ENCODE measurements at places on chromosomes 13 and 19.

GRCh38 chr13:52707375-52707774, 32.2 kb downstream of the CNMD start:
- no peak for DNase-seq

DNA sequence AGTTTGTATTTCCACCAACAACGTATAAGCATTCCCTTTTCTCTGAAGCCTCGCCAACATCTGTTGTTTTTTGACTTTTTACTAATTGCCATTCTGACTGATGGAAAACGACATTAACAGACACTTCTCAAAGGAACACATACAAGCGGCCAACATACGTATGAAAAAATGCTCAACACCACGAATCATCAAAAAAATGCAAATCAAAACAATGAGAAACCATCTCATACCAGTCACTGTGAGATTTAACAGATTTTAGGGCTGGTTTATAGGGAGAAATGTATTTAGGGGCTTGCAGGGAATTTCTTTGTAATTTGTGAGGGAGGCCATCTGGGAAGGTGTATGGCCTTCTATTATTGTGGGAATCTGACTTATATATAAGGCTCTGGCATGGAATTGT, 2.8 kb upstream of the DZIP1 start:
- DNase-seq, result no peak

DNA sequence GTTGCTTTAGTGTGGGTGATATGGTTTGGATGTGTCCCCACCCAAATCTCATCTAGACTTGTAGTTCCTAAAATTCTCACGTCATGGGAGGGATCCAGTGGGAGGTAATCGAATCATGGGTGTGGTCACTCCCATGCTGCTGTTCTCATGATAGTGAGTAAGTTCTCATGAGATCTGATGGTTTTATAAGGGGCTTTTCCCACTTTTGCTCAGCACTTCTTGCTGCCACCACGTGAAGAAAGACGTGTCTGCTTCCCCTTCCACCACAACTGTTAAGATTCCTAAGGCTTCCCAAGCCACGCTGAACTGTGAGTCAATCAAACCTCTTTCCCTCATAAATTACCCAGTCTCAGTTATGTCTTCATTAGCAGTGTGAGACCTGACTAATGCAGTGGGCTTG, 26.0 kb downstream of the OR10H4 start:
- DNase-seq, result no peak

GRCh38 chr13:101552286-101552685, 99.8 kb downstream of the ITGBL1 start:
- DNase-seq, result no peak

GRCh38 chr13:92537471-92537870, 689.1 kb upstream of the GPC6 start:
- DNase-seq, result no peak

DNA sequence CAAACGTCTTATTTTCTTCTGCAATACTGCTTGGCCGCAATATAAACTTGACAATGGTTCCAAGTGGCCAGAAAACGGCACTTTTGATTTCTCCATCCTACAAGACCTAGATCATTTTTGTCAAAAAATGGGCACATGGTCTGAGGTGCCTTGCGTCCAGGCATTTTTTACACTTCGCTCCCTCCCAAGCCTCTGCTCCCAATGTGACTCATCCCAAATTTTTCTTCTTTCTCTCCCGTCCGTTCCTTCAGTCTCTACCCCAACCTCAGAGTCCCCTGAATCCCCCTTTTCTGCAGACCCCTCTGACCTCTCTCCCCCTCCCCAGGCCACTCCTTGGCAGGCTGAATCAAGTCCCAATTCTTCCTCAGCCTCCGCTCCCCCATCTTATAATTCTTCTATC, 14.3 kb upstream of the OR10H1 start:
- DNase-seq, result no peak

DNA sequence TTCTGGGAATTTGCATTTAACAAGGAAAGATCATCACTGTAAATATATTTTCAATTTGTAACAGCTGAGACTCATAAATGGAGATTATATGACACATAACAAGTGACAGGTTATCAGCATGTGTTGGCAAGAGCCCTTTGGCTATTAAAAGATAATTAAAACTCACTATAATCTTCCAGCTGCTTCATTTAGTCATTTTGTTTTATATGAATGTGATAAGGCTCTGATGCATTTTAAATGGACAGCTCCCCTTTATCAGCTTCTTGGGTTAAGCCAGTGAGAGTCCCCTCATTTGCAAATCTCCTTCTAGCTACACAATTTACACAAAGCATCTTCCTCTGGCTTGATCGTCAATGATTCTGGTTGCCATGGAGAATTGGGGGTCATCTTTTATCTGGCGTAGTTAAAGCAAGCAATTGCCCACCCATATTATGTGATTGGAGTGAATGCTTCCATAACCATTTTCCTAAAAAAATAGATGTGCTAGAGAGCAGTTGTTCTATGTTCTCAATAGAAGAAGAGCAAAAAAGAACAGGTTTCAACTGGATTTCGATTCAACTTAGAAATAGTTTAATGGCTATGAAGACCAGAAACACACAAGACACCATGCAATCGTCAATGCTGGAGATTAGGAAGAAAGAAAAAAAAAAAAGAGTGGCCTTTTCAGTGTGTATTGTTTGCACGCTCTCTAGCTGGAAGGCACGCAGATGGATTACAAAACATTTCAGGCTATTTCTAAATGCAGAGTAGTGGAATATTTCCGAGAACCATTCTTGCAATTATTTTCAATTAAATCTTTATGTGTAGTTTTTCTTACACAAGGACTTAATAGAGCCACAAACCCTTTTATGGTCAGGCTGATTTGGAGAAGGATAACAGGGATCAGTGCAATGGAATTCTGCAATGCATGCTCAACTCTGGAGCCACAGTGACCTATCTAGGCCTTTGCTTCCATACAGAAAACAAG, 27.4 kb downstream of the STARD13 start:
- no peak for DNase-seq

- no peak for DNase-seq
Observed at GRCh38 chr13:25088562-25089221, 7.2 kb upstream of the PABPC3 start.

DNA sequence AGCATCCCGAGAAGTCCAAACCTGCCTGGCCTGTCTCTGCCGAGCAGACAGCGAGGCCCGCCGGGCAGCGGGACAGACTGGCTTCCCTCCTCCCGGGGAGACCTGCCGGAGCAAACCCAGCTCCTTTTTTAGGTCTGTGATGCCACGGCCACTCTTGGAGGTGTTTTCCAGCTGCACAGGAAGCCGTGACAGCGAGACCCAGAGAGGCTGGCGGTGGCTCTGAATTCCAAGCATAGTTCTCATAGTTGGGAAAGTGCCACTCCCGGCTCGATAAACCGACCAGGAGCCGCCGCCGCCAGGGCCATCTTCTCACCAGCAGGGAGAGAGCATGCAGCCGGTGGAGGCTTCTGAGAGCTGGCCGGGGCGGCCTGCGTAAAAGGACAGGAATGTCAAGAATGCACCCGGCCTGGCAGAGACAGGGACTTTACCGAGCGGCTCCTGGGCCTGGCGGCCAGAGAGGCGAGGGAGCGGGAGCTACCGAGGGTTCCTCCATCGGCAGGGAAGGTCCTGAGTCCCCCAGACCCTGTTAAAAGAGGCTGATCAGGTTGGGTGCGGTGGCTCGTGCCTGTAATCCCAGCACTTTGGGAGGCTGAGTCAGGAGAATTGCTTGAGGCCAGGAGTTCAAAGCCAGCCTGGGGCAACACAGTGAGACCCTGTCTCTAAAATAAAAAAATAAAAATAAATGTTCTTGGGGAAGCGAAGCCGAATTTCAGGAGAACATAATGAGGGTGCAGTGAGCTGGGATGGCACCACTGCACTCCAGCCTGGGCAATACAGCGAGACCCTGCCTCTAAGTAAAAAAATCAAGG, 64.9 kb downstream of the GADD45B start:
- DNase-seq, result peak; percentile 92

DNA sequence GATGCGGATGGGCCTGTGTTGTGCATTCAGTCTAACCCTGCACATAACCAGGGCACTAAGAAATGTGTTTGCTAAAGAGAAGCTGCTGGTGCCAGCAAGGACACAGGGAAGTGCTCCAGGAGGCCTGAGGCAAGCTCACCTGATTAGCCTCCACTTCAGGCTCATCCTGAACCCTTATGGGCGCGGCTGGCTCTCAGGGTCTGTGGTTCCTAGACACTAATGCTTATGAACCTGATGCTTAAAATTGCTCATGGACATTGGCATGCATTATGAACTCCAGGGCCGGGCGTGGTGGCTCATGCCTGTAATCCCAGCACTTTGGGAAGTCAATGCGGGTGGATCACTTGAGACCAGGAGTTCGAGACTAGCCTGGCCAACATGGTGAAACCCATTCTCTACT, 34.3 kb downstream of the SERP2 start:
- DNase-seq, result no peak

DNA sequence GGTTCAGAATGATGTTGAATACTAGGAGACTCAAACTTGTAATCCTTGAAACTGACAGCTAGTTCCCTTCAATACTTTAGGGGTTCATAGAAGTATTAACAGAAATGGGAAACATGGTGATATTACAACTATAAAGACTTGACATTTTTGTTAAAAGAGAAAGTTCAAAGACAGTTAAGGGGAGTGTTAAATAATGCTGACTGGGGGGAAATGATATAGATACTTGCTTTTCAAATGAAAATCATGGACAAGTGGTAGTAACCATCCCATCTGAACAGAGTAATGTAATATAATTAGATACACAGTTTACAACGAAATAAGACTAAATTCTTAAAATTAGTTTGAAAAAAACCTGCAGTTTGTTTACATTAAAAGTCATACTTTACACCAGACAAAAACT, 6.6 kb upstream of the EEF1AKMT1 start:
- DNase-seq, result no peak

DNA sequence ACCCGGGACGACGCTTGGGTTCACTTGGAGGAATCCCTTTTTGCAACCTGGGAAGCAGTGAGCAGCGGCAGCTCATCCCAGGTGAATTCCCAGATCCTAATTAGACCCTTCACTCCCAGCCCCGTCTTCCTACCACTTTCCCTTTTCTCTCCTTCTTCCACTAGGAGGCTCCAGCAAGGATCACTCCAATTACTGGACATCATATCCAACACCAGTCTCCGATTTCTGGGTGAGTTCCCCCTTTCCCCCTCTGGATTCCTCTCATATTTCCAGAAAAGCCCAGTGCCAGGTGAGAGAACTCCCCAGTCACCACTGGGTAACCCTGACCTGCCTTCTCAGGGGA, 17.1 kb upstream of the ZSCAN4 start:
- no peak for DNase-seq

DNA sequence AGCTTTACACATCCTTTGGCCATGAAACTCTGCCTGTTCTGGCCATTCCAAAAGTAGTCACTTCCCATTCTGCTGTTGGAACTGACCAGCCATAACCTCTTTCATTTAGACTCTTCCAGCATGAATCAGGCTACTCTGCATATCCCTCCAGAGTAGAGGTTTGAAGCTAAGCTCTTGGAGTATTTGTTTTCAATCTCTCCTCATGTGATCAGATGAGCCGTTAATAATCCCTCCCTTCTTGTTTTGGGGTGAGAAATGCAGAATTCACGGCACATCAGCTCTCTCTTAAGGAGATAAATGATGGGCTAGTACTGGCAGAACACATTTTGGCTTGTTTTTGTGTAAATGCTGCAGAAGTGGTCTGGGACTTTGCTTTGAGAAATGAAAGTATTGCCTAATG, 519.9 kb downstream of the PCDH17 start:
- no peak for DNase-seq

- no peak for DNase-seq
Observed at GRCh38 chr19:45895519-45895972, 6.9 kb downstream of the MYPOP start.

DNA sequence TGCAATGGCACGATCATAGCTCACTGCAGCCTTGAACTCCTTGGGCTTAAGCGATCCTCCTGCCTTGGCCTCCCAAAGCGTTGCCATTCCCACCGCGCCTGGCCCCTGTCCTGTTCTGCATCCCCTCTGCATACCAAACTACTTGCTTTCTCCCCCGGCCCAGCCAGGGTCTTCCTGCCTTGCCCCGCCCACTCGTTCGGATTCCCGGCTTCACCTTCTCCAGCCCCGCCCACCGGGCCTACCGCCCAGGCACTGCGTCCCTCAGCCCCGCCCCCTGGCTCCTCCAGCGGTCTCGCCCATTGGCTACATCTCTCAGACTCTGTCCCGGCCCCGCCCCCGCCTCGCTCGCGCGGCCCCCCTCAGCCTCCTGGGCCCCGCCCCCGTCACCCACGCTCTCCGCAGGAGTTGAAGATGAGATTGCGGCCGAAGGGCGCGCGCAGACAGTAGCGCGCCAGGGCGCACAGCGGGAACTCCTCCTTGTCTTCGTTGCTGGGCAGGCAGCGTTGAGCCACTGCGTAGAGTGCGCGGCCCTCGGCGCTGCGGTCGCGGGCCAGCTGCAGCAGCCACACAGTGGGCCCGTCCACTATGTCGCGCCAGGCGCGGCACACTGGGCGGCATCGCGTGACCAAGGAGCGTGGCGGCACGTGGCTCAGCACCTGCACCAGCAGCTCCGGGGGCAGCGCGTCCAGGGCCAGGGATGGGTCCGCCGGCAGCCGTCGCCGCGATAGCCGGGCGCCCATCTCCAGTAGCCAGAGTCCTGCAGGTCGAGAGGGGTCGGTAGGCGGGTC, 19.0 kb downstream of the MRPS12 start:
- no peak for DNase-seq

DNA sequence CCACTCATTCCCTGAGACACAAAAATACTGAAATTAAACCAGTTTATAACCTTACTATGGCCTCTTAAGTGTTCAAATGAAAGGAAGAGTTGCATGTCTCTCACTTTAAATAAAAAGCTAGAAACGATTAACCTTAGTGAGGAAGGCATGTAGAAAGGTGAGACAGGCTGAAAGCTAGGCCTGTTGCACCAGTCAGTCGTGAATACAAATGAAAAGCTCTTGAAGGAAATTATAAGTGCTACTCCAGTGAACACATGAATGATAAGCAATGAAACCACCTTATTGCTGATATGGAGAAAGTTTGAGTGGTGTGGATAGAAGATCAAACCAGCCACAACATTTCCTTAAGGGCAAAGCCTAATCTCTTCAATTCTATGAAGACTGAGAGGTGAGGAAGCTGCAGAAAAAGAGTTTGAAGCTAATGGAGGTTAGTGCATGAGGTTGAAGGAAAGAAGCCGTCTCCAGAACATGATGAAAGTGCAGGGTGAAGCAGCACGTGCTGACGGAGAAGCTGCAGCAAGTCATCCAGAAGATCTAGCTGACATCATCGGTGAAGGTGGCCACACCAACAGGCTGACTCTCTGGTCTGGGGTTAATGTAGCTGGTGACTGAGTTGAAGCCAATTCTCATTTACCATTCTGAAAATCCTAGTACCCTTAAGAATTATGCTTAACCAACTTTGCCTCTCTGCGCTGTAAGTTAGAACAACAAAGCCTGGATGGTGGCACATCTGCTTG, 94.5 kb upstream of the TEX29 start:
- DNase-seq, result no peak

Data from AG04449 (cell line).